ENCODE measurements at places on chromosomes 7 and 10. TPM values are rescaled to one million over a fixed set of nuclear protein-coding genes. Genes with fewer than 3 reads are reported as not detected.

USP6NL gene
- 10.8 TPM for polyA plus RNA-seq

GRCh38 chr10:88926566-88927415 is 25.8 kb downstream of the ACTA2 start:
- DNase-seq, result no peak
- no peaks in the 10 kb centered on the region for H3K36me3 ChIP-seq
- H3K4me3 ChIP-seq, result no peak overlapping the region
- peaks cover 21% of the 10 kb centered on the region for H3K4me1 ChIP-seq
- H3K27me3 ChIP-seq, result no peaks in the 10 kb centered on the region
- peak overlapping the region; percentile 67 for H3K27ac ChIP-seq

- H3K36me3 ChIP-seq, result no peaks in the 10 kb centered on the region
- no peaks in the 10 kb centered on the region for H3K27me3 ChIP-seq
- H3K27ac ChIP-seq, result no peak overlapping the region
- no peak overlapping the region for H3K4me3 ChIP-seq
- H3K4me1 ChIP-seq, result no peaks in the 10 kb centered on the region
These were observed 252.6 kb downstream of the SEC23IP start for GRCh38 chr10:120145107-120145506.

GRCh38 chr10:95245425-95246055 is 45.3 kb downstream of the PDLIM1 start:
- no peaks in the 10 kb centered on the region for H3K27me3 ChIP-seq
- DNase-seq, result no peak
- no peak overlapping the region for H3K27ac ChIP-seq

Data from sigmoid colon (tissue), 7 donors.